ENCODE measurements at places on chromosomes 2 and 18.

DNA sequence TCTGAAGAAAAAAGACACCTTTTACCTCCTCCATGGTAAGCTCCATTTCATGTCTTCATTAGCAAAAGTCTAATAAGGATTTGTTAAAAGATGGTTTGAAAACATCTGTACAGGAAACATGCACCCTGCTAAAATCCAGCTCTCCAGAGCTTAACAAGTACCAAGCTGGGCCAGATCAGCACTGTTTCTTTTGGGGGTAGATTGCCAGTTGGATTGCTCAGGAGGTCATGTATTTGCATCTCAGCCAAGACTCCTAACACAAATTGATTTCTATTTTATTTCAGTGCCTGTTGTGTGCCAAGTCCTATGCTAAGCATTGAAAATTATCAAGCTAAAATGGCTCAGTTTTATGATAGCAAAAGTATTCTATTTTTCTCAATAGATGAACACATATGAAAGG lies 3.4 kb upstream of the TMEM182 start:
- no peak for DNase-seq

DNA sequence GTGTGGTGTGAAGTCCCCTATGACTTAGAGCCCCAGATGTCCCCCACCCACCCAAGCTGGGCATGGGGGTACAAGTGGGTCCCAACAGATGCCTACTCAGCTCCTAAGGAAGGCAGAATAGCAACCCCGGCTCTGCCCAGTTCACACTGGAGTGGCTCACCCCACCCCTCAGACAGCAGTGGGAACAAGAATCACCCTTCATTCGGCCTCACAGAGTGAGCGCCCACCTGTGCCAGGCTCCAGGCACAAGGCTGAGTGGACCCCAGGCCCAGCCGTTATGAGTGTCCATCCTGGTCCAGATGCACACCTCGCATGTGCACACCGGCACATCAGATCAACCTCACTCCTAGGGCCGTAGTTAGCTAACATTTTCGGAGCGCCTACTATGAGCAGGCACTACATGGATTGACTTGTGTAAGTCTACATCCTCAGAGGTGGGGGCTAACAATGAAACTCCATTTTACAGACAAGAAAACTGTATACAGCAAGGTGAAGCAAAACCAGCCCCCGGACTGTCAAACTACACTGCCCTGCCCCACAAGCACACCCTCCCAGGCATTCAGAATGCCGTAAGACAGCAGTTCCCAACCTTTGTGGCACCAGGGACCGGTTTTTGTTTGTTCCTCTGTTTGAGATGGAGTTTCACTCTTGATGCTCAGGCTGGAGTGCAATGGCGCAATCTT lies 2.8 kb upstream of the ASTL start:
- DNase-seq: no peak

DNA sequence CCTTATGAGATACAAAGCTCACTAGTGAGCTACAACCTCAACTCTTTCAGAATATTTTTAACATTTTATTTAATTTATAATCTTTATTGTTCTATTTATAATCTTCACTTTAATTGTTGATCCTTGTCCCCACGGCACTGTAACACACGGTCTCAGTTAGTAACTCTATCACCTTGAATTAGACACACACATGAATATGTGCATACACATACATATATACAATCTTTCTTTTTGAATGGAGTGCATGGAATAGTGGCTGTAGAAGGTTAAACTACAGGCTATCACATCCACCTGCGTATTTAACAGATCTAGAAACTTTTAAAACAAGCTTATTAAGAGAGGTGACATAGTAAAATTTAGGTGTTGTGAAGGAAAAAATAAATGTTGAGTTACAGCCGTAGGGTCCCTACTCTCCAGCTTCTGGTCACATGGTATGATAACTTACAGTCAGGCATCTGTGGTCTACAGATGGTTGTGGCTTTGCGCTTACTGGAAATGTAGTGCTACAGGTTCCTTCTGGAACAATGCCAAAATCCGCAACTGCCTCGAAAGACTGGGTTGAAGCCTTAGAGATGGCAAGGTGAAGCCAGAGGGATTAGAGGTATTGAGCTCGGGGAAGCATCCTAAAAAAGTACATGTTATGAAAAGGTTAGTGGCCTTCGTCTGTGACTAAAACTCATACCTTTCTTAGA lies 1324.1 kb upstream of the SLC39A10 start:
- DNase-seq: no peak

- no peak for DNase-seq
Observed at GRCh38 chr2:163757814-163758213, 22.0 kb upstream of the FIGN start.

- no peak for DNase-seq
Observed at GRCh38 chr2:10406016-10406415, 42.1 kb downstream of the ODC1 start.

DNA sequence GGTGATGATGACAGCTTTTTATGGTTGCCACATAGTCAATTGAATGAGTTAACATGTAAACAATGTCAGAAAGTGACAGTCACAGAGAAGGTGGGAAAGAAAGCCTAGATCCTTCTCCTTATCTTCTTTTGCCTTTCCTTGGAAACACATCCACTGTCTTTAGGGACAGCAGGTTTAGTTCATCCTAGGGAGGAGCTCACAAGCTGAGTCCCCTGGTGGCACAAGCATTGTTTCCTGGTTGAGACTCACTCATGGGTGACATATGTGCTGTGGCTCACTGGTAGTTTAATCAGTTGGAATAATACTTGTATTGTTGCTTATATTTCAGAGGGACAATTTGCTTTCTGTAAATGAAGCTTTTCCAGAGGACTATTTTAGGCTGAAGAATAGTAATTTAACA lies 598.5 kb downstream of the CNTNAP5 start:
- DNase-seq: no peak

Measured in brain pericyte (primary cell).